ENCODE measurements at places on chromosomes 1 and 21.

DNA sequence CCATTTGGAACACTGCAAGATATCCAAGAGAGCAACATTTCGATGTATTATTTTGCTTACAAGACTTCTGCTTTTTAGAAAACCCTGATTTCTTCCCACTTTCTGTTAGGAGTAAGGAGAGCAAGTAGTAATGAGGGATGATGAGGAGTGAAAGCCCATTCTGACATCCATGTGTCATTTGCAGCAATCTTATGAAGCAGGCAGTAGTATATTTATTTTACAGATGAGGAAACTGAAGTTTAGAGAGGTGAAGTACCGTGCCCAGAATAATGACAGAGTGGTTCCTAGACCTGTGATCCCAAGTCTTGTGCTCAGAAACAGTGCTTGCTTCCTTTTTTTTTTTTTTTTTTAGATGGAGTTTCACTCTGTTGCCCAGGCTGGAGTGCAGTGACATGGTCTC is 7.1 kb upstream of the ZSCAN20 start:
- no peak for DNase-seq

DNA sequence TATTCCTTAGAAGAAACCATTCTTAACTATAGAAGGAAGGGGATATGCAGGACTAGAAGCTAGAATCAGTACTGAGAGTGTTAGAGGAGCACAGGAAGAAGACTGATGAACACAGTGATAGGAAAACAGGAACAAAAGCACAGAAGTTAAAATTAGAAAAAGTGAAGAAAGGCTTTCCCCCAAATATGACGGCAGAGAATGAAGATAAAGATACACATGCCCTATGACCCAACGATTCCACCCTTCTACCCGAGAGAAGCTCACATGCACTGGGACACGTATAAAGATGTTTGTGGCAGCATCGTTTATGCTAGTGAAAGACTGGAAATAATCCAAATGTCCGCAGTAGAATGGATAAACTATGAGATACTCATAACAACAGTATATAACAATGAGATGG is 74.2 kb downstream of the DTL start:
- no peak for DNase-seq

GRCh38 chr21:40471103-40471502 is 375.9 kb downstream of the DSCAM start:
- no peak for DNase-seq

- no peak for DNase-seq
Observed at GRCh38 chr1:17581389-17582123, 42.1 kb downstream of the ARHGEF10L start.

- no peak for DNase-seq
Observed at GRCh38 chr1:53548031-53548491, 88.9 kb downstream of the DMRTB1 start.

GRCh38 chr1:12076425-12077005 is 13.4 kb downstream of the TNFRSF8 start:
- DNase-seq = no peak

DNA sequence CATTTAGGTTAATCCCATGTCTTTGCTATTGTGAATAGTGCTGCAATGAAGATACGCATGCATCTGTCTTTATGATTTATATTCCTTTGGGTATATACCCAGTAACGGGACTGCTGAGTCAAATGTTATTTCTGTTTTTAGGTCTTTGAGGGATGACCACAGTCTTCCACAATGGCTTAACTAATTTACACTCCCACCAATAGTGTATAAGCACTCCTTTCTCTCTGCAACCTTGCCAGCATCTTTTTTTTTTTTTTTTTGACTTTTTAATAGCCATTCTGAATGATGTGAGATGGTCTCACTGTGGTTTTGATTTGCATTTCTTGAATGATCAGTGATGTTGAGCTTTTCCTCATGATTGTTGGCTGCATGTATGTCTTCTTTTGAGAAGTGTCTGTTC is 33.5 kb downstream of the ASH1L start:
- no peak for DNase-seq

GRCh38 chr1:212485913-212486618 is 53.3 kb downstream of the NENF start:
- DNase-seq = peak; percentile 87

- DNase-seq = no peak
Observed at GRCh38 chr1:234143681-234144080, 229.6 kb upstream of the COA6 start.

DNA sequence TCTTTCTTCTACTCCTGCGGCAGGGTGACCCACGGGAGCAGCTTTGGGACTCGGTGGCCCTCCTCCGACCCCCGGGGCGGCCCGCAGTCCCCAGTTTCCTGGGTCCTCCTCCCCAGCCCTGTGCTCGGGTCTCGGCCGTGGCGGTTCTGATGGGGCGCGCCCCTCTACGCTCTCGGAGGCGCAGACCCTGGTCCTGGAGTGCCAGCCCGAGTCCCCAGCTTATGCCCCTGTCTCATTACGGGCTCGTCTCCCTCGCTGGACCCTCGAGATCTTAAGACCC is 430 bp downstream of the BTG2 start:
- DNase-seq = no peak

DNA sequence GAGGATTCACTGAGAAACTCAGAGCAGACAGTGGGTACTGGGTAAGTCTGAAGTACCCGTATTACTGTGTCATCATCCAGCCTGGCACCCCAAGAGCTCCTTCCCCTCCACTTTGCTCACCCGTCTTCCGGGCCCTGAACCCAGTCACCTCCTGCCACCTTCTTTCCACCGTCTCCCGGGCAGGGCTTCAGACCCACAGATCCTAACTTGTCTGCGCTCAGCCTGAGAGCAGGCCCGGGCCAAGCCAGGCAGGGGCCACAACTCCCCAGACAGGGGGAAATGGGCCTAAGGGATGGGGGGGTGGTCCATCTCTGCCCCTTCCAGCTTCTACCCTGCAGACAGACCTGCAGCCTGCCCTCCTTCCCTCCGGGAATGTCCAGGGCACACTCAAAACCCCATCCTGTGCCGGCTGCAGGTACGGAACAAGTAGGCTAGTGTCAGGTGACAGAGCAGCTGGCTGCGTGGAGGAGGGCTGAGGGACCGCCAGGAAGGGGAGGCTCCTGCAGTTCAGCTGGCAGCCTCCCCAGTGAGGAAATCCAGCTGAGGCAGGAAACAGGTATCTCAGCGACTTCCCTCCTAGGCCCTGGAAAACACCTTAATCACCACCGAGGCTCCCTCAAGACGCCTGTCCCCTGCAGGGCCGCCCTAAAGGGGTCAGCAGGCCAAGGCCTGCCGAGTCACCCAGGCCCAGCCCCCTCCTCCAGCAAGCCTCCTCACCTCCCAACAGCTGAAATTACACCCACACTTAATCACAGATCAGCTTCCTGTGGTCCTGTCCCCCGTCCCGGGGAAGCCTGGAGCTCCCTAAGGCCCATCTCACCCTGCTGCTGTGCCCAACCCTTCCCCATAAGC is 3.5 kb downstream of the HSPG2 start:
- DNase-seq = peak; percentile 67

DNA sequence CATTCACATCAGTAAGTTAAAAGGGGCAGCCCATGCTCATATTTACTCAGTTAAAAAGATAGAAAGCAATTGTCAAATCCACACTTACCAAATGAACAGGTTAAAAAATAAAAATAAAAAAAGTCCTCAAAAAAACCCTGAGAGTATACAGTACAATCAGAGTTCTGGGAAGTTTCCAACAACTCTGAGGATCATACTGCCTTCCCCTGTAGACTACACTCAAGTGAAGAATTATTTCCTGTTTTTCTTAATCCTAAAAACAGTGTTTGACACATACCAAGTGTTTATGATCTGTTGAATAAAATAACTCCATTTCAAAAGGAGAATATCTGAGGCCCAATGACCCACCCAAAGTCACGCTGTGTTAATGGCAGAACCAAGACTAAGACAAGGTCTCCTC is 61.8 kb downstream of the INTS7 start:
- no peak for DNase-seq

GRCh38 chr1:182084487-182085316 is 23.2 kb upstream of the ZNF648 start:
- peak; percentile 78 for DNase-seq

GRCh38 chr1:24108334-24109165 is 3.4 kb downstream of the MYOM3 start:
- peak; percentile 79 for DNase-seq

GRCh38 chr1:202192770-202193613 is 607 bp upstream of the LGR6 start:
- peak; percentile 67 for DNase-seq

DNA sequence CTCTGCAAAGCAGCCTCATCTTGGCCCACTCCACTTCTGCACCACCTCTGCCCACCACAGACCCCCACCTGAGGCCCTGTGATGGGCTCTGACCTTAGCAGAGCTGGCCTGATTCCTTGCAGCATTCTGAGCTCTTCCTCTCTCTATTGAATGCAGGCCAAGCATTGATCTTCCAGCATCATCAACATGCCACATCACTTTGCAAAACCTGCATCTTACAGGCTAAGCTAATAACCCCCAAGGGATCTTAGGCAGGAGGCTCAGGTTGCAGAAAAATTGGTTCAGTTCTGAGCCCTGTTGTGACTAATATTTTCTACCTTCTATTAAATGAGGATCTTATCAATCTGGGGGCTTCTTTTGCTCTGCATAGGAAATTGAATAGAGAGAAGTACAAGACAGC is 78.7 kb downstream of the ATP1A1 start:
- DNase-seq = no peak

- no peak for DNase-seq
Observed at GRCh38 chr1:164495905-164496304, 63.1 kb upstream of the PBX1 start.

DNA sequence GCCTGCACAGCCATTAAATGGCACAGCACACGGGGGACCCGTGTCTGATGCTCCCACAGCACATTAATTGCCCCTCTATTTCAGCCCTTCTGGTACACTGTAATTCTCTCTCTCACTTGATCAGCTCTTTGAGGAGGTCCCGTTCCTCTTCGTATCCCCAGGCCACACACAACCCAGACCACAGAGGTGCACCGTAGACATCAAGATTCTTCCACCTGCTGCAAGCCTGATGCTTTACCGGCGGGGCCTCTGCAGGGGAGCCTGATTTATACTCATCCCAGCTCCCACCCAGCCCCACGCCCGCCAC is 759 bp downstream of the SMYD3 start:
- no peak for DNase-seq

GRCh38 chr1:25513666-25514065 is 29.7 kb upstream of the LDLRAP1 start:
- no peak for DNase-seq

- DNase-seq = no peak
Observed at GRCh38 chr1:204575221-204576190, 59.3 kb downstream of the MDM4 start.
